ENCODE measurements at places on chromosomes 12 and 14. TPM values are rescaled to one million over a fixed set of nuclear protein-coding genes. Genes with fewer than 3 reads are reported as not detected.

GRCh38 chr12:110739894-110740293 is 2.8 kb downstream of the PPP1CC start:
- no peak for DNase-seq

- DNase-seq = peak; percentile 88
These were observed 136.2 kb upstream of the PDZRN4 start for GRCh38 chr12:41051954-41052353.

- no peak for DNase-seq
These were observed 72.0 kb downstream of the LLPH start for GRCh38 chr12:66058554-66058953.

- peak; percentile 57 for DNase-seq
These were observed 48.8 kb upstream of the KRR1 start for GRCh38 chr12:75560167-75560566.

GRCh38 chr12:67386869-67387565 is 117.9 kb downstream of the CAND1 start:
- no peak for DNase-seq

DNA sequence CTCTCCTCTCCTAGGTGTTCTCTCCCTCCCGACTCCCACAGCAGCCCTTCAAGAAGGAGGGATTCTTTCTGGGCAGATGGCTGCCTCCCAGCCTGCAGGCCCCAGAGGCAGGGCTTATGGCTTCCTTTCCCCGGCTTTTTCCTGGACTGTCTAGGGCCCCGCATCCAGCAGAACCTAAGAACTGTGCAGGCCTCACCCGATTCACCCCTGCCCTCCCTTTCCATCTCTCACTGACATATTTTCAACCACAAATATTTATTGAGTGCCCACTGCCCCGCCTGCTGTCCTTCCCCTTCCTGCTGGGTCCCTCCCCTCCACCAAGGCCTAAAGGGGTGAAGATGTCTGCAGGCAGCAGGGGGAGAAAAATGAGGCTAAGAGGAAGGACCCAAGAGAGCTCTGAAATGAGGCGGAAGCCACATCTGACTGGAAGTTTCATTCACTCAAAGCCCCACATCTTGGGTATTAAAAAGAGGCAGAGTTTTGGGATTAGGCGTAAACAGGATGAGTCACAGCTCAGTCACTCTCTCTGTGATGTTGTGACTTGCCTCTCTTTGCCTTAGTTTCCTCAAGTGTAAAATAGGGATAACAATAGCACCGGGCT is 2.9 kb downstream of the SCNN1A start:
- DNase-seq = peak; percentile 91

DNA sequence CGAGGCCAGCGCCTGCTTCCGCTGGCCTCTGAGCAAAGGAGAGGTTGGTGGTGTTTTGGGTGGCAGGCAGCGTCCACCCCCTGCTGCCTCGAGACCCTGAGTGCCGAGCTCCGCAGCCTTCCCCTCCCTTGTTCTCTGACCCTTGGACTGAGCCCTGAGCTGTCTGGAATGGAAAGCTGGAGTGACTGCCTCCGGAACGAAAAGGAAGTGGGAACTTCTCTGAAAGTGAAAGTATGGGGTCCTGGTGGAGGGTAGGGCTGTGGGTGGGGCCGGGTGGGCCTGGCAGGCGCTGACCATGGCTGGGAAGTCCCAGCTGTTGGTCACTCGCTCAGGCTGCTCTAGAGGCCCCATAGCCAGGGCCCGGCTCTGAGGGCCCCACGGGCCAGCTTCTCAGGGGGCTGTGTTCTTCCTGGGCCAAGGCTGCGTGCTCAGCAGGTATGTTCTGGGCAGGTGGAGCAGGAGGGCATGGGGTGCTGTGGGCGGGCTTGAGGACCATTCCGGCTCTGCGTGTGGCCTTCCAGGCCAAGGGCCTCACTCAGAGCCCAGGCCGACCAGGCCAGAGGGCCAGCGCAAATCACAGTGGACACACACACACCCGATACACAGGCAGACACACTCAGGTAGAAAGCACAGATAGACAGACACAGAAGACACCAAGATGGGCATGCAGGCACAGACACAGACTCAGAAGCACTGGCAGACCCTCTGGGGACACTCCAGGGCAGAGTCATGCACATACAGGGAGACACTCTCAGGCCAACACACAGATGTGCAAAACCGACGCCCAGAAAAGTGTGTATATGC is at the start of gene EXOC3L4:
Gene EXOC3L4, plus strand, starts transcription at position 320 of the 804 bp plus-strand sequence. CDS start 5,495 bp downstream, outside the sequence.
- no peak for DNase-seq

DNA sequence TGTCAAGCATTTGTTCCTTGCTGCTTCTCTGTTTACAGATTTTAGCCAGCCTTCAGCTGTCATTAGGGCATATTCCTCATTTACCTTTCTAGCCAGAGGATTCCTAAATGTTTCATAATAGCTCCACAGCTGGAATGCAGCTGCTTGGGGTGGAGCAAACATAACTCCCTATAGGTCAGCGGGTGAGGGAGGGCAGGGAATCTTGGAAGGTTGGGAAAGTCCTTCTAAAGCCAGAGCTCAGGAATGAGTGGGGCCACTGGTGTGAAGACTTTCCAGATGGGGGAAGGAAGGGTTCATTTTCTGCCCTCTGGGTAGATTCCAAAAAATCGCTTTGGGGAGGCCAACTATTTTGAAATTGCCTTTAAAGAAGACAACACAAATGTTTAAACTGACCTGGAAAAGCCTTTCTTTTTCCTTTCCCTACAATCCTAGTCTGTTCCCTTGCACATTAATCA is 16.3 kb upstream of the IRF2BPL start:
- peak; percentile 92 for DNase-seq

- DNase-seq = peak; percentile 92
These were observed 7.9 kb upstream of the ITFG2 start for GRCh38 chr12:2804393-2805142.

DNA sequence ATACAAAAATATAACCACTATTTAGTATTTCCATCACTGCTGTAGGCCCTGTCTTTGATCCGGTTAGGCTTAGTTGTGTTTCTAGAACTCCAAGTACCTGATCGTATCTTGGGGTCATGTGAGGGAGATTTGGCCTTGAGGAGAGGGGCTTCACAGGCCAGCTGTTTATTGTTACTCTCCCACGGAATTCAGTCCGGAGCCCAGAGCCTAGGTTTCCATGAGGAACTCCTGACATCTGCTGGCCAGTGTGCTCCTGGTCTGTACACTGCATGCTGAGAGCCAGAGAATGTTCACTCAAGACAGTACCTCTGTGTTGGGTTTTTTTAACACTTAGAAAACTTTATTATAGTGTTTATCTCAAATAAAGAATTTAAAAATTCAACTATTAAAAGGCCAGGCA is 341.0 kb upstream of the TMEM132C start:
- DNase-seq = peak; percentile 59

- peak; percentile 53 for DNase-seq
These were observed 204.8 kb downstream of the NUAK1 start for GRCh38 chr12:105933671-105934665.

- DNase-seq = no peak
These were observed 49.9 kb upstream of the PTPRO start for GRCh38 chr12:15272376-15272775.

DNA sequence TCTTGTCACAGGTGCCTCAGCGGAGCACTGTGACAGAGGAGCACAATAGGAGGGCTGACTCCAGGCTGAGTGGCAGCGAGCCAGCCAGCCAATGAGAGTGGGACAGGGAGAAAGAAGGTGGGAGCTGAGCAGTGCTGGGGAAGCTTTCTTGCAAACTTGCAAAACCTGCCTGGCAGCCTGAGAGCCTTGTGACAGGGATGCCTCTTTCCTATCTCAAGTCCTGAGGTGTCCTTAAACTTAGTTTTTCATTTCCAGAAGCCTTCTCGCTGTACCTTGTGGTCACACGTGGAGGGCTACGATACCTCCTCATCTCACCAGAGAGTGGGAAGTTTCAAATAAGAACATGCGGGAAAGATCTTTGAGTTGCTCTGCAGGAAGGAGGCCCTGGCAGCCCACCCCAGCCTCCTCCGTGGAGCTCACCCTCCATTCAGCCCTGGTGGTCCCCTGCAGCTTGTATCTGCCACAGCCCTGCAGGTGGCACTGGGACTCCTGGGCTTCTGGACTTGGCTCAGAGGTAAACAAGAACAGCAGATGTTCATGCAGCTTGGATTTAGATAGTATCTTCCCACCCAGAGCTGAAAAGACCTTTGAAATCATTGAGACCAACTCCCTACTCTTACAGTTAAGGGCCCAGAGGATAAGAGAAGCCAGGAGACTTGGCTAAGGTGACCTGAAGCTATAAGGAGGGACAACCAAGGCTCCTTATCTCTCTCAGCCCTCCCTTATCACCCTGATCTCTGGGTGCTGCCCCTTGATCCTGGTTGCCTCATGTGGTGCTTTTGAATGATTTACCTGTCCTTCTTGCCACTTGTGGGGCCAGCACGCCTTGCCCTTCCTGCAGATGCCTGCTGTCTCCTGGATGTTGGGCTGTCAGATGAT is 153.5 kb upstream of the MAX start:
- DNase-seq = peak; percentile 87

- no peak for DNase-seq
These were observed 40.7 kb upstream of the TMEM263 start for GRCh38 chr12:106914796-106915634.

DNA sequence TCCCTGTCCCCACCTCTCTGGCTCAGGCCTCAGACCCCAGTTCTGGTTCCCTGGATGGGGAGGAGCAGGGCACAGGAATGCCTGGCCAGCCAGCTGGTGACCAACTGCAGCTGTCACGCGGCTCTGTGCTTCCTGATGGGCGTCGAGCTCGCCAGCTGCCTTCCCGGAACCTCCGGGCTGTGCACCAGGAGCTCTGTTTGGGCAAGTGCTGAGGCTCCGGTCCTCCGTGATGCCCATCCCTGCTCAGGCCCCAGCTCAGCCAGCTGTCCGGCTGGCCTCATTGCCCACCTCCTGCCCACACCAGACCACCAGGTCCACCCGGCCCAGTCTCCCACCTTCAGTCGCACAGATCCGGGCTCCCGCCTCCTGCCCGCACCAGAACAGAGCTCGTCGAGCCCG is 4.8 kb downstream of the IFFO1 start:
- no peak for DNase-seq

DNA sequence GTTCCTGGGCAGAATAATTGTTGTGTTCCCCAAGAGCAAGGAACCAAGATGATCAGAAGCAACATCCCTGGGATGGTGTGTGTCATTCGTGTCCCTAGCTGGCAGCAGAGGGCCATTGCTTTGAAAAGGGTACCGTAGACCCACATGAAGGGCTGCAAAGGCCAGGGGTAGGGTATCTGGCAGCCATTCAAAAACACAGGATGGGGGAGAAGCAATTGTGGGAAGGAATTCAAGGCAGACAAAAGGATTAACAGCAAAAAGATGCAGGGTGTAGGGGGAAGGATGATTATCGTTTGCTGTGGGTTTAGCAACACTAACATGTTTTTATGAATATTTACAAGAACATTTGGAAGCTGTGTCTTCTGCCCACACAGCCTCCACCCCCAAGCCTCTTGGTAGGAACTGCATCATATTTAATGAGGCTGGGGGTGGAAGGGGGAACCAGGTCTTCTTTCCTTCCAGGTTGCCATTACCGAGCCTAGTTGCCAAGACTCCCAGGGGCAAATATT is 169.0 kb upstream of the G2E3 start:
- DNase-seq = no peak

DNA sequence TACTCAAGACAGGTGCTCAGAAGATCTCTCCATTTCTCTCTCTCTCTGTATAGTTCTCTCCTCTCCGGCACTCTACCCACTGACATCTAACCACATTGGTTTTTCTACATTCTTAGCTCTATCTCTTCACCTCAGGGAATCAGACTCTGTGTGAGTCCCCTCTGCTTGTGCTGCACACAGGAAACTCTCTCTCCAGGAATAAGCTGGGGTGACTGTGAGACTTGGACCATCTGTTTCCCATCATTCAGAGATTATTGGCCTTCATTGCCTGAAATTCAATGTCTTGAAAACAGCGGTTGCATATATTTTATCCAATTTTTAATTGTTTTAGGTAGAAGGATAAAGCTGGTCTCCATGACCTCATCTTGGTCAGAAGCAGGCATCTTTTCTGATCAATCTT is 105.0 kb downstream of the SLC35F4 start:
- DNase-seq = no peak

DNA sequence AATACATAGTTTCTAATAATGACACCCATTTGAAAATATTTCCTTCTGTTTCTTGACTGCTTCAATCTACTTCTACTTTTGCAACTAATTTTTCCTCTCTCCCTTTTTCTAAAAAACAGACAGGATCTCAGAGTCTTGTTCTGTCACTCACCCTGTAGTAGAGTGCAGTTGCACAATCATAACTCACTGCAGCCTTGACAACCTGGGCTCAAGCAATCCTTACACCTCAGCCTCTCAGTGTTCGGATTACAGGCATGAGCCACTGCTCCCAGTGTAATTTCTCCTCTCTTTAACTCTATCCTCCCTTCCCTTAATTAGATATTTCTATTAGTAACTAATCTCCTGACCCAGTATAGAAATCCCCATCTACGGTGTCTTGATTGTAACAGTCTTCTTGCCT is 45.4 kb downstream of the SENP1 start:
- no peak for DNase-seq

The SERPINA12 gene
- not detected for total RNA-seq

The BRI3BP gene
- total RNA-seq = 3.1 TPM

The CCDC175 gene
- total RNA-seq = 0.96 TPM

The NDUFB1 gene
- 145 TPM for total RNA-seq

The KRT4 gene
- 77.5 TPM for total RNA-seq

The MAPKAPK5 gene
- 23.1 TPM for total RNA-seq

The ITPK1 gene
- total RNA-seq = 14.7 TPM

The PRR4 gene
- total RNA-seq = 3.9 TPM

Data from umbilical cord (tissue), 2 donors.